ENCODE measurements at places on chromosomes 12 and 14.

DNA sequence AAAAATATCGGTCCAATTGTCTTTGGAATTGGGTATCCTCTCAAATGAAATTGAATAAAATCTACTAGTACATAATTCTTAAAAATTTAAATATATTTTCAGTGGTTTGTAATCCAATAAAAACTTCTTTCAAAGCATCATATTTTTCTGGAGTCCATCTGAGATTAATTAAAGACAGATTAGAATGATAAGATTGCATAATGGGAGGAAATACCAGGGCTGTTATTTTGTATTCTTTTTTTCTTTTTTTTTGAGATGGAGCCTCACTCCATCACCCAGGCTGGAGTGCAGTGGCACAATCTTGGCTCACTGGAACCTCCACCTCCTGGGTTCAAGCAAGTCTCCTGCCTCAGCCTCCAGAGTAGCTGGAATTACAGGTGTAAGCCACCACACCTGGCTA lies 103.8 kb downstream of the TMTC3 start:
- DNase-seq = no peak

DNA sequence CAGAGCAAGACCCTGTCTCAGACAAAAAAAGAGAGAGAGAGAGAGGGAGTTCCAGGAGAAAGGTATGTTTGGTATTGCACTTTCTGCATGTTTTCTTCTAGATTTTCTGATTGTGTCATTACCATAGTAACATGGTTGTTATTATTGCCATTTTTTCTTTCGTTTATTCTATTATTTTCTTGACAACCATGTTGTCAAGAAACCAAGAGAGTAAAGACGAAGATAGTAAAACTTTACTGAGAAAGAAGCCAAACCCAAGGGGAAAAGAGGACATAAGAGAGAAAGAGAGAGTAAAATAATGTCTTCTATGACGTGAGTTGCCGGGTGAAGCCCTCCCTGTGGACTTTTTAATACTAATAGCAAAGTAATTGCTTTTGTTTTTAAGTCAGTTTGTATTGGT lies 1186.0 kb upstream of the SEL1L start:
- DNase-seq = no peak

DNA sequence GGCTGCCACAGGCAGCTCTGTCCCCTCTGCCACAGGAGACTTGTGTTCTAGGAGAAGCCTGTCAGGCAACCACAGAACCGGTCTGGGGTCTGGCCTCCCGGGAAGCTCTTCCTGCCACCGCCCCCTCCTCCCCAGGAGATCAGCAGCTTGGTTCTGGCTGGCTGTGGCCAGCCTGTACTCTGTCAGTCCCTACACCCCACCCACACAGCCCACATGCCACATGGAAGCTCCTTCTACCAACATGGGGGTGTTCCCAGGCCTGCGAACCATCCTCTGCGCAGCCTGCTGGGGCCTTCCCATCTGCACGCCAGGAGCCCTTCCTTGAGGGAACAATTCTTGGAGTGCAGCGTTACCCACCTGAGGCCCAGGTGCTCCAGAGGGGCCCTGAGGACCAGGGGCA lies 16.8 kb downstream of the TMEM106C start:
- no peak for DNase-seq

GRCh38 chr14:42980419-42980818 lies 1373.7 kb downstream of the LRFN5 start:
- DNase-seq = no peak

All from iPS DF 19.7 (cell line).